Posterior vena cava (tissue), 2 donors: ENCODE measurements at places on chromosomes 7 and 10. TPM values are rescaled to one million over a fixed set of nuclear protein-coding genes. Genes with fewer than 3 reads are reported as not detected.

- DNase-seq = no peak
These were observed 63.2 kb downstream of the EBF3 start for GRCh38 chr10:129900825-129901224.

GRCh38 chr7:2299870-2300512, 14.2 kb downstream of the SNX8 start:
- DNase-seq = no peak

DNA sequence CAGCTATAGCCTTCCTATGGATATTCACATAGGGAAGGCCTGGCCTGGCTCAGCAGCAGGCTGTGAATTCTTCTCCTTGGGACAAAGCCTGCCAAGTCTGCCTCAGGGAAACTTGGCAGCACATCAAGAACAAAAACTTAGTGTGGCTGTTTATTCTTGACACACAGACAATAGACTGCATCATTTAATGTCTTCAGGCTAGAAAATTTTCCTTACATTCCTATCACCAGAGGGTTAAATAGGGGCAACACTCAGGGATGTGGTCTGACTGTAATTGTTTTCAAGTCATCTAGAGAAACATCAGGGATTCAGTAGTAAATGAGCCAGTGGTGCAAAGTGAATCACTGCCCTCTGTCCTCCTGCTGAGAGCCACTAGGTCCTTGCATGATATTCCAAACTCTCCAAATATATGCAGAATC, 137.3 kb downstream of the SEMA3C start:
- no peak for DNase-seq

The TET1 gene
- total RNA-seq = 4.3 TPM

The FANK1 gene
- 3.0 TPM for total RNA-seq

The HTR7 gene
- total RNA-seq = 0.83 TPM

The RET gene
- 1.3 TPM for total RNA-seq

The FOXI2 gene
- 0.14 TPM for total RNA-seq

The ANKRD22 gene
- total RNA-seq = 0.28 TPM
